MCF 10A (cell line): ENCODE measurements at places on chromosomes 6 and 20.

GRCh38 chr6:81697559-81697958, 54.9 kb downstream of the TENT5A start:
- no peak for DNase-seq

DNA sequence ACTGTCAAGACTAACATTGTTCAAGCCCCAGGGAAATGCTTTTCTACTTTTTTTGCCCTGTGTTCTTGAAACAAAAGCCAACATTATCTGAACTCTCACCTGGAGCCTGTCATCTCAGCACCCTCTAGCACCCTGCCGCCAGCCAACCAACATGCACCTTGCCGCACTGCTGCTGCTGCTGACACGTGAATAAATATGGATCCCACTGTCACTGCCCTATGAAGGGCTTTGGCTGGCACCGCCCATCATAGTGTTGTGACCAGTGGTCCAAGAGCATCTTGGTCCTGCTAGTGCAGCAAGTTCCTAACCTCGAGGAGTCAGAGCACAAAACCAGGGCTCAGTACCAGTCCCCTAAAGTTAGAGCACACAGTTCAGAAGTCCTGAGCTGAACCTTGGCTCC, 41.6 kb downstream of the CENPW start:
- no peak for DNase-seq

DNA sequence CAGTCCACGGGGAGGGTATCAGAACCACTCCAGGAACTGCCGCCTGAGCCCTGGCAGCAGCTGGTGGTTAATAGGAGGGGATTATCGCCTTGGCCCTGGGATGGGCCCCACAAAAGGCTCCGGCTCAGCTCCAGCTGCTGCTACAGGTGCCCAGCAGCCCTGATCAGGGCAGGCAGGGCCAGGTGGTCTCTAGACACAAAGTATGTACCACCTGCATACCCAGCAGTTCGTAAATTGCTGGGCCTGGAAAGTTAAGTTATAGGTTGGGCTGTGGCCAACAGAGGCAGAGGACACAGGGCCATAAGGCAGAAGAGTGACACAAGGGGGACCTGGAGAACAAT, 35.1 kb downstream of the RRBP1 start:
- DNase-seq: no peak

- DNase-seq: no peak
These were observed 149.9 kb downstream of the RPS12 start for GRCh38 chr6:132964101-132964867.

DNA sequence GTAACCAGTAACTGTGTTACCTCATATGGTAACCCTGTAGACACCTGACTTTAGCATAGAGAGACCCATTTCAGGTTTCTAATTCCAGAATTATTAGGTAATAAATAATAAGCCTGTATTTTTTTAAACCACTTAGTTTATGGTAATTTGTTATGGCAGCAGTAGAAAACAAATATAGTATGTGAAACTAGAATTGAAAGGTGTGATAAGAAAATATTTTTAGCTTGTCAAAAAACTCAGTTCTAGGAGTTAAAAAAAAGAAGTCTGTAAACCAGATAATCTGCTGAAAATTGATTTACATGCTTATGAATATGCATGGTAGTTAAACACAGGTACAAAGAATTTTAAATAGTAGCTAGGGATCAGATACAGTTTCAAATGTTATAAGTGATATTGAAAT, 695.0 kb upstream of the GJE1 start:
- DNase-seq: no peak

- no peak for DNase-seq
These were observed 685.5 kb upstream of the FLRT3 start for GRCh38 chr20:15022921-15023320.
